ENCODE measurements at places on chromosomes 5 and 9.

- DNase-seq = no peak
Observed at GRCh38 chr9:112757282-112757883, 6.8 kb downstream of the SNX30 start.

GRCh38 chr5:114377946-114378345, 16.1 kb downstream of the KCNN2 start:
- no peak for DNase-seq

- DNase-seq = no peak
Observed at GRCh38 chr9:109652971-109653370, 127.0 kb upstream of the PALM2AKAP2 start.

- no peak for DNase-seq
Observed at GRCh38 chr5:176899946-176900779, 1.0 kb upstream of the HK3 start.

DNA sequence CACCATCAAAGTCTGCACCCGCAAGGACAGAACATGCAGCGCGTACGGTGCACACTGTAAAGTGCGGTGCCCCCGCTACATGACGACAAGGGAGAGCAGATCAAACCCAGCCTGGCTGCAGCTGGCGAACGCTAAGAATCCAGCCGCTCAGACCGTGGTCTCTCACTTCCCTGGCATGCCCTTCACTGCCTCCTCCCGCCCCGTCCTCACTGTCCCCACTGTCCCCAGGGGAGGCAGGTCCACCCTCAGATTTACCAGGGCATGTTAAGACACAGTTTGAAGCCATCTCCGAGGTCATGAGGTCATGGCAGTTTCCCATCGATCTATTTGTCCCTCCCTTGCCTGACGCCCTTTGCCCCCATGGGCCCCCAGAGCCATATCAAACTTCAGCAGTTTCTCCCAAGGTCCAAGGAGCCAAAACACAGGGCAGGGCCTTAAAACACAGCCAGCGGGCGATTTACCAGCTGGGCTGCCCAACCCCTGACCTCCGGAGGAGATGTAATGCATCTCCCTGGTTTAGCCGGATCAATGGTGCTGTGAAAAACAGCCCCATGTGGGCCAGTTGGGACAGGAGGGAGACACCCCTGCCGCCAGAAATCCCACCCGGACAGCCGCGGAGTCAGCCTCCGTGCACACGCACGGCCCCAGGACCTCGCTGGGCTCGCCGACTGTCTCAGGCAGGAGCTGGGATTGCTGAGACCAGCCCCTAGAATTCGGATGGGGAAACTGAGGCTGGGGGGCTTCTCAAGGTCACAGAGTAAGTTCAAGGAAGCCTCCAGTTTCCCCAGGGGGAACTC, 52.3 kb upstream of the FUBP3 start:
- DNase-seq = no peak

DNA sequence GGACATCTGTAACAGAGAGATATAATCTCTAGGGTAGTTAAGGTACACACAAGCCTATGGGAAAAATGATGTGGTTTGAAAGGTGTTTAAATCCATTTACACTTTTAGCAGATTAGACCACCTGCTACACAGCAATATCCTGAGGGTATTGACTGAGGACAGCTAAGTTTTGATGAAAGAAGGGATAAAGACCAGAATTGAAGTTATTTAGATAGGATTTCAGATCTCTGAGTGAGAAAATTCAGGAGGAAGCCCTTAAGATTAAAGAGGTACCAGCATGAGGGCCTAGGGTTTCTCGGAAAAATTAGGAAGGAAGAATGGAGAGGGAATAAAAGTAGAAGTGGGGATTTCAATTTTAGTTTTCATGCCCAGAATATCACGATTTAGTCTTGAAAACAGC, 267.3 kb downstream of the COX7C start:
- DNase-seq = no peak

GRCh38 chr5:72179028-72179815, 71.9 kb downstream of the MAP1B start:
- DNase-seq = no peak

DNA sequence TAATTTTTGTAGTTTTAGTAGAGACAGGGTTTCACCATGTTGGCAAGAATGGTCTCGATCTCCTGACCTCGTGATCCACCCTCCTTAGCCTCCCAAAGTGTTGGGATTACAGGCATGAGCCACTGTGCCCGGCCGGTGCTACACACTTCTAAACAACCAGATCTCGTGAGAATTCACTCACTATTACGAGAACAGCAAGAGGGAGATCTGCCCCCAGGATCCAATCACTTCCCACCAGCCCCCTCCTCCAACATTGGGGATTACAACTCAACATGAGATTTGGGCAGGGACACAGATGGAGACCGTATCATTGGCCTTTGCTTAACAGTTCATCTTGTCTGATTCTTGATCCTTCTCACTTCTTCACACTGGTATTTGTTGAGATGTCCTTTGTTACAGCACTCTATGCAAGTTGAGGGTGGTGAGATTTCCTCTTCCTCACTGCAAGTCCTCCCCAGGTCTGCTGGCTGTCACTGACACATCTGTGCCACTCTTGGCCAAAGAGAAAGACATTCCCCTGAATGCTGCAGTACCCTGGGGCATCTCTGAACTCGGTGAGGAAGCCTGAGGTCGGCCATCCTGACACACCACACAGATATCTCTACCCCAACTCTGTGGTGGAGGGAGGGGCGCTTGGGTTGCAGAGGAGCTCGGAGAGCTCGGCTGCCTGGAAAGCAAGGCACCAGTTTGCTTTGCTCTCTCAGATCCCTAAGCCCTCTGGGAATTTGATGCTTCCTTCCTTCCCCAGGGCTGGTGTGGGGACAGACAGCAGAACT, 4.2 kb upstream of the SUB1 start:
- DNase-seq = no peak

GRCh38 chr5:11038772-11039171, 277.7 kb upstream of the DAP start:
- no peak for DNase-seq

- DNase-seq = no peak
Observed at GRCh38 chr5:16773991-16774390, 157.2 kb upstream of the RETREG1 start.

- DNase-seq = no peak
Observed at GRCh38 chr5:150789943-150790611, 11.5 kb downstream of the SMIM3 start.

- DNase-seq = no peak
Observed at GRCh38 chr5:124783794-124784193, 37.4 kb upstream of the ZNF608 start.

DNA sequence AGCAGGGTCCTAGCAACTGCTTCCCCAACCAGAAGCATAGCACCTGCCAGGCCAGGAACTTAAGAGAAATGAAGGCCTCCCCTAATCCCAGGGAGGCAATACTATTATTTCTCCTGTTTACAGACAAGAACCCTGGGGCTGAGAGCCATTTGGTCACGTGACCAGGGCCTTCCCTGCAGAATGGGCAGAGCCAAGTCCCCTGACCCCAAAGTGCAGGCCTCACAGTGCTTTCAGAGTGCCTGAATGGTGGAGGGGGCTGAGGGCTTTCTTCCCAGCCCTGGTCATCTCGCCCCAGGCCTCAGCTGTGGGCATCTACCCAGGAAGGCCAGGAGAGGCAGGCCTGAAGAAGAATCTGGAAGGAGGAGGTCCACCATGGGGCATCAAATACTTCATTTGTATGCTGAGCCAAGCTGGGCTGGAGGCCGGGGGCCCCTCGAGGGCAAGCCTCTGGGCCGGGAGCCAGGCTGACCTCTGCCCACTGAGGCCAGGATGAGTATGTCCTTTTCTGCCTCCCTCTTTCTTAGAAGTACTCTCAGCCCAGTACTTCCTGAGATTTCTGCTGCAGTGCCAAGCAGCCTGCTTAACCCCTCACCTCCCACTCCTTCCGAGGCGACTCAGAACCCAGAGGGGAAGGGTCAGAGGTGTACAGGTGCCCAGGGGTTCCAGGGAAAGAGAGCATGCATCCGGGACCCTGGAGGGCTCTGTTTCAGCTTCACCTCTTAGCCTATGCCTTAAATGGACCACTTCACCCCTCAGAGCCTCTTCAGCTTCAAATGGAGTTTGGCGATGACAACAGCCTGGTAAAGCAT, 18.9 kb upstream of the DUSP1 start:
- DNase-seq = no peak

DNA sequence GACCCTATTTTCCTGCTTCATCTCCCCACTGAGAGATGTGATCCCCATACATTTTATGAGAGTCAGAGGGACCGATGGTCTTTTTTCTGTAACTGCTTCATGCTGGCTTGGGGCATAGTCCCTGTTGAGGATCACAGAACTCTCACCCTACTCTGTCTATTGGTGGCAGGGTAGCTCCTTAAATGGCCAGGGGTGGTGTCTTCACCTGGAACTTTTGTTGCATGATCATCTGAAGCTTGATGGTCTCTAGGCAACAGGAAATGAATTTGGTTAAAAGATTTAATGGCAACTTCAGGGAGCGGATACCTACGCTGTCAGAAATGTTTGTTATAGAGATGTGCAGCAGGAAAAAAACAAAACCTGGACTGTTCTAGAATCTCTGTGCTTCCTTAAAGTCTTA, 87.0 kb upstream of the GLIS3 start:
- DNase-seq = no peak

DNA sequence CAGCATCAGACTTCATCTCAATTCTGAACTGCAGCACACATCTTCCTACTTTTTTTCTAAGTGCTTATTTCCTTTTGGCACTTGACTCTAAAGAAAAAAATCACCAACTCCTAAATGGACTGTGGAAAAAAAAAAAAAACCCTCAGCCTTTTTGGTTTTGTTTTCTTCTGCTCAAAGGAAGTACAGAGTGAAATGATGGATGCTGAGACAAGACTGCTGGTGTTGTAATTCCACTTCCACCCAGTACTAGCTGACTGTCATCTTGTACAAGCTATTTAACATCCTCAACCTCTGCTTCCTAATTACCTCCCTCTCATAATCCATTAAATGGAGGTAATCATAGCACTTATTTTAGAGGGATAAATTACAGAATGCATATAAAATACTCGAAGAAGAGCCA, 171.5 kb upstream of the GNA14 start:
- DNase-seq = no peak

- peak; percentile 40 for DNase-seq
Observed at GRCh38 chr5:78983601-78984438, 1.3 kb downstream of the ARSB start.

DNA sequence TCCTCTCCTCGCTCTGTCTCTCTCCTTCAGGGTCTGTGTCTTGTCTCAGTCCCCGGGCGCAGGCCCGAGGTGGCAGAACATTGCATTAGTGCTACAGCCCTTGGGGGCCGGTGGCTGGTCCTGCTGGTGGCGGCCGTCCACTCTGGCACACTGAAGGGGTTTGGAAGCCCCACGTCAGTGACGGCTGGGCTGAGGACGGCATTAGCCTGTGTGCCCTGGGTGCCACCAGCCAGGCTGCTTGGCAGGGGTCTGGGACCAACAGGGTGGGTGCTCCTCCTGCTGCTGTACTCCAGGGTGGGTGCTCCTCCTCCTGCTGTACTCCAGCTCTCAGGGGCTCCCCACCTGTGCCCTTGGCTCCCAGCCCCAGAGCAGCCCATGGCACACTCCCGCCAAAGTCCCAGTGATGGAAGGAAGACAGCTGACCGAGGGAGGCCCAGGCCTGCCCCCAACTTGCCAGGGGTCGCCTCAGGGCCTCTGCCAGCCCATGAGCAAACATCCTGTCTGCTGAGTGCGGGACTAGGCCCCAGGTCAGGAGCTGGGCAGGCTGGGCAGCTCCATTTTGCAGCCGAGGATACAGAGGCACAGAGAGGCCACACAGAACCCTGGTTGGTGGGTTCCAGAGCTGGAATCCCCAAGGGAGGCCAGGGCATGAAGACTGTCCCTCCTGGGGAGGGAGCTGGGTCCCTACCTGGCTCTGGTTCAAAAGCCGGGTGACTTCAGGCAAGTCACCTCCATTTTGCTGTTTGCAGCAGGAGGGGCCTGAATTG, 27.3 kb downstream of the SARDH start:
- no peak for DNase-seq
